PC-3 (cell line): ENCODE measurements at places on chromosomes 3 and 15. TPM values are rescaled to one million over a fixed set of nuclear protein-coding genes. Genes with fewer than 3 reads are reported as not detected.
A peak's percentile ranks its signal among the peaks of the same experiment; 100 is the strongest.

Gene C3orf70
- total RNA-seq, result not detected in 2 replicates

Gene GPR149
- total RNA-seq, result not detected in 2 replicates

Gene PLXNB1
- total RNA-seq, result 31.8 and 35.4 TPM in 2 replicates

- DNase-seq, result peak; percentile 98
These were observed at the start of gene RPL22L1 for GRCh38 chr3:170869645-170870593. Gene RPL22L1 (minus strand): TSS chr3:170870195. CDS start chr3:170870167, 28 bp downstream.

Gene GRIP2
- 0.29 and 0.36 TPM in 2 replicates for total RNA-seq

DNA sequence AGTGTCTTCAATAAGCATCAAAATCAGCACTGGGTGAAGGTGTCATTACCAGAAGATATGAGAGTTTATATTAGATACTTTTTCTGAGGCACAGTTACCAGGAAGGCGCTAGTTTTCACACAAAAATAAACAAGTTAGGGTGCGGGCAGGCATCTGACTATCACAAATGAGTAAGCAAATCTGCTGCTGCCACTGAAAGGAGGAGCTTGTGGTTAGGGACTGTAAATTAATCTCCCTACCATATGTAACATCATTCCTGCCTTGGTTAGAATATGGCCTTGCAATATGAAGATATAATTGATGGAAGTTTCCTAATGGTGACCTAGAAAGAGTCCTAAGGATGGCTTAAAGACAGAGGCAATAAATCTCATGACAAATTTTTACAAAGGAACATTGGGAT, 19.5 kb upstream of the EID1 start:
- peak; percentile 56 for DNase-seq

DNA sequence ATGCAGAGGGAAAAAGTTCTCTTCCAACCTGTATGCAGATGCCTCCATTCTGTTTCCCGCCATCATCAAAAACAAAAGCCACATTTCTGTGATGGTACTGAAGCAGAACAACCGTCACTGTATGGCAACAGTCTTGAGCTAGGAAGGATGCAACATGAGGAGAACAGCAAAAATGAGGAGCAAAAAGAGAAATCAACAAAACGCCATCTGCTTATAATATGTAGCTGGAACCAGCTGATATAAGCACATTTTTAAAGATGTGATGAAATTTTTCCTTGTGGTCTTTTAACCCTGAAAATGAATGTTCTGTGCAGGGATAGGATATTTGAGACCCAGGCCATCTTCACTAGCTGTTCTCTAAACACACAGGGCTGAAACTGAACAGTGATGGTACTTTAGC, 287.0 kb downstream of the ZIC4 start:
- no peak for DNase-seq

DNA sequence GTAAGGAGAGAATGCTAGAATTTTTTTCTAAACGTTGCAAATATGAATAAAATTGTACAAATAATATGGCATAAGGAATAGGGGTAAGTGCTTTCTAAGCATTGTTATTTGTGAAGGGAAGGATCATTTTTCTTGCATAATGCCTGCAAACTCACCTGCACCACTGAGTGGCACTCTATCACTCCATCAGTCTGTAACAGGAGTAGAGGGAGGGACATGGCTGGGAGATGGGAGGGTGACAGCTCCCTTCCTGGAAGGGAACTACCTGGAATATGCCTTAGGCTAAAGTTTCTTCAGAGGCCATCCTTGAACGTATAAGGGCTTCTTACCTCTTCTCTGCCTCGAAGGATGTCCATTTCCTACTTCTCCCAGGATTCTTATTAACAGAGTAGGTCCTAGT, 3.0 kb downstream of the NAALADL2 start:
- peak; percentile 85 for DNase-seq

GRCh38 chr15:56821721-56822425, 88.6 kb upstream of the ZNF280D start:
- DNase-seq, result peak; percentile 69

DNA sequence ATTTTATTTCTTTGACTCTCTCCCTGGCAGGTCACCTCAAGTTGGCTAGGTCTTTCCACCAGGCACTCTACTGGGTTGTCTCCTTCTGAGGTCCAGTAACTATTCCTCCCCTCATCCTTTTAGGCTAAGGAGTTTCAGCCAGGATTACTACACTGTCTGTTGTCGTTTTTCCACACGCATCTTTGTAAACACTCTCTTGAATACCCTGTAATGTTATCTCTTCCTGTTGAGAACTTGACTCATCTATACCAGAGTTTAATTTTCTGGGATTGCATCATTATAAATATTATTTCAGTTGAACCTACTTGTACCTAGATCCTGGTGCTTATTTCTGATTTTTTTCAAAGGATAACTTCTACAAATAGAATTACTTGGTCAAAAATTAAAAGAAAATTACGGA, 138.3 kb downstream of the SQOR start:
- DNase-seq, result no peak

Gene LRRN1
- total RNA-seq, result not detected in 2 replicates

- no peak for DNase-seq
These were observed 92.5 kb upstream of the MB21D2 start for GRCh38 chr3:193010191-193010590.

Gene RCCD1
- 9.2 and 11.7 TPM in 2 replicates for total RNA-seq

DNA sequence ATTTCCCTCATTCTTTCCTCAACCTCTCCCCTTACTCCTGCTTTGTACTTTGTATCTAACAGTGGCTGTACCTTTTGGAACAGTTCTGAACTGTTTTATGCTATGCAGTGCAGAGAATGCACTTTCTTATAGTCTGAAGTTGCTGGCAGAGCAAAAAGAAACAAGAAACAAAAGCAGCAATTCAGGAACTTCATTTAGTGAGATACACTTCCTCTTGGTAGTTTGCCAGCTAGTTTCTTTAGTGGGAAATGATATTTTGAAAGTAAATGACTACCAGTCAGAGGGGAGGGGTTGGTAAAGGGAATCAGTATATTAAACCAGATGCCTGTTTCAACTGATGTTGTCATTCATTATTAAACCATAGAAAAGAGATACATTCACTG, 55.0 kb upstream of the CHD2 start:
- DNase-seq, result peak; percentile 57
